ENCODE measurements at places on chromosomes 7 and 10.

GRCh38 chr7:85995101-85995500 is 648.6 kb upstream of the GRM3 start:
- DNase-seq = no peak

DNA sequence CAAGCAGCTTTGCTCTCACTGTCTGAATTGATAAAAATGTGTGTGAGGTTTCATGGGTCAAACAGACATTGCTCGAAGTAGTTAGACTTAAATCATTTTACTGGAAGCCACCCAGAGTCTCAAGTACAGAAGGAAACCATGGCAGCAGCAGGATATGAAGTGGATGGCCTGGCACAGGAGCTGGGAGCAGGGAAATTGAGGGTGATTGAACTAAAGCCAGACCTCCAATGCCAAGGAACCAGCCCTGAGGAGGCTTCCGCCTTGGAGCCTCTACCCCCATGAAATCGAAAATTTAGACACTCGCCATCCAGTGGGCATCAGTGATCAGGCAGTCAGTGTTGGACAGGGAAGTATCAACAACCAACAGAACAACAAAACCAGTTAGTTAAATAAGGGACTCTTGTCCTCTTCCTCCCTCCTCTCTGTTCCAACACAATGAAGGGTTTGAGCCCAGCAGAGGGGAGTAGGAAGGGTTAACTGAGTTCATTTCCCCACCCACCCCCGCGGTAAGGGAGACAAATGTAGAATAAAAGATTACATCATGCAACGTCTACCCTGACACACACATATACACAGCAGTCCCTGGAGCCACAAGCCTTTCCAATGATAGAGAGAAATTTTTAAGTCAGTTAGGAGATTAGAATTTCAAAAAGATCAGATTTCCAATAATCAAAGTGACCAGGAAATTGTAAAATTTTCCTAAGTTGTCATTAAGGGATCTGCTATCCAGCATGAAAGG is 156.3 kb downstream of the SLC16A9 start:
- no peak for DNase-seq

GRCh38 chr10:14586901-14587300 is 187.8 kb downstream of the FAM107B start:
- no peak for DNase-seq

DNA sequence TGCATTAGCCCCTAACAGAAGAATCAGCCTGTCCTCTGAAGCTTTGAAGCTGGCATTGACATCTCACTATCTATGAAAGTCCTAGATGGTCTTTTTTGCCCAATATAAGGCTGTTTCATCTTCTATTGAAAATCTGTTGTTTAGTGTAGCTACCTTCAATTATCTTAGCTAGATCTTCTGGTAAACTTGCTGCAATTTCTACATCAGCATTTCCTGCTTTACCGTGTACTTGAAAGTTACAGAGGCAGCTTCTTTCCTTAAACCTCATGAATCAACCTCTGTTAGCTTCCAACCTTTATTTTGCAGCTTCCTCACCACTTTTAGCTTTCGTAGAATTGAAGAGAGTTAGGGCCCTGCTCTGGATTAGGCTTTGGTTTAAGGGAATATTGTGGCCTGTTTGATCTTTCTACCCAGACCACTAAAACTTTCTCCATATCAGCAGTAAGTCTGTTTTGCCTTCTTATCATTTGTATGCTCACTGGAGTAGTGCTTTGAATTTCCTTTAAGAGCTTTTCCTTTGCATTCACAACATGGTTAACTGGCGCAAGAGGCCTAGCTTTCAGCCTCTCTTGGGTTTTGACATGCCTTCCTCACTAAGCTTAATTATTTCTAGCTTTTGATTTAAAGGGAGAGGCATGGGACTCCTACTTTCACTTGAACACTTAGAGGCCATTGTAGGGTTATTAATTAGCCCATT is 32.5 kb downstream of the ARID5B start:
- no peak for DNase-seq
